NCI-H69 (cell line): ENCODE measurements at places on chromosomes 1 and 21.

GRCh38 chr1:65343286-65343685 lies 33.9 kb downstream of the DNAJC6 start:
- DNase-seq = no peak

DNA sequence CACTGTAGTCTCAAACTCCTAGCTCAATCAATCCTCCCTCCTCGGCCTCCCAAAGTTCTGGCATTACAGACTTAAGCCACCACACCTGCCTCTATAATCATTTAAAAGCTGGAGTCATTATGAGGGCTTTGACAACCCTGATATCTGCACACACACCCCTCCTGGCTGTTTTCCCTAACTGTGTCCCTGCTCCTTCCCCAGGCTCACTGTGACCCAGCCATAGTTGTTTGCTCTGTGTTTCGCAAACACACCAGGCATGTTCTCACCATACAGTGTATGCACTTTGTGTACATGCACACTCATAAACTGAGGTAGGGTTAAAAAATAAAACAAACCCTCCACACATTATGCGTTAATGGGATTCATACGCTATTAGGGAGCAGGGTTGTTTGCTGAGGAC lies 21.8 kb upstream of the IL20 start:
- DNase-seq = no peak

DNA sequence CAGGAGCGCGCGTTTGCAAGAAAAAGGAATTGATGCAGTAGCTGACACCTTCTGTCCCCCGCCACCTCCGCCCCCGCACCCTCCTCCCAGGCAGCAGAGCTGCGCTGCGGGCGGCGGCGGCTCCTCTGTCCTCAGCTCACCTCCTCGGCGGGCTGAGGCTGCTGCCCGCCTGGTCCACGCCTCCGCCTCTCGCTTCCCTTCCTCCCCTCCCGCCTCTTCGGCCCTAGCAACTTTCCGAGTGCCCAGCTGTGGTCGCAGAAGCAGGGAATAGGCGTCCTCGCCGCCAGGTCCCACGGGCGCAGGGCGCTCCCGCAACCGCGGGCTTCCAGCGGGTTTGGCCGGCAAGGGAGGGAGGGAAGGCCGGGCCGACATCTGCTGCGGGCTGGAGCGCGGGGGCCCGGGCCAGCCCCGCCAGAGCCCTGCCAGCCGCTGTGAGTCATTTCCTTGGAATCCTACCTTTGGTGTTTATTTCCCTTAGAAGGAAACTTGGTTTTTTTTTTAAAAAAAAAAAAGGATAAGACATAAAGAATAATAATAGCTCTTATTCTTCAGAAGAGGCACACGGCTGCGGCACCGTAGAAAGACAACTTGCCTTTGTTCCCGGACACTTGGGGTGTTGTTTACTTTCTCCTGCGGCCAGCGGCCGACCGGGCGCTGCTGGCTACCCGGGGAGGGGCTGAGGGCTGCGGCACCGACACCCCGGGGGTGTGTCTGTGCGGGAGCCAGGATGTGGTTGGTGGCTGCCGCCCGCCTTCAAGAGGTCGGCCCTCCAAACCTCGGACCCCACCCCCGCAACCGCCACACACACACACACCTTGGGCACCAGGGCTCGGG lies 1.1 kb downstream of the SERTAD4 start:
- DNase-seq = peak; percentile 81

DNA sequence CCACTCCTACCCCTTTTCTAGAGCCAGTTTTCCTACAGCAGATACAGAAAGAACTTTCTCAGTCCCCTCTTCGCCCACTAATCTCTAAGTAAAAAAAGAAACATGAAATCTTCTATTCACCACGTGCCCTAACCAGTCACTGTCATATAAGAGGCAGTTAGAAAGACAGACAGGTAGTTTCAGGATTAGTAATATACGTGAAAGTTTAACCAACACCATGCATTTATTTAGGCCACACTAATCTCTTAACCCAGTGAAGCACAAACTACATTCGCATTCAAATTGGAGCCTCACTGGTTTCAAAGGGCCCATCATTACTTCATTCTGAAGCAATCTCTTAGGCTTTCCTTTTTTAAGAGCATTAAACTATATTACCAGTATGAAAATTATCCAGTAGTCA lies 10.1 kb downstream of the GPATCH2 start:
- no peak for DNase-seq

GRCh38 chr1:180299479-180300221 lies 69.6 kb downstream of the LHX4 start:
- DNase-seq = peak; percentile 80

DNA sequence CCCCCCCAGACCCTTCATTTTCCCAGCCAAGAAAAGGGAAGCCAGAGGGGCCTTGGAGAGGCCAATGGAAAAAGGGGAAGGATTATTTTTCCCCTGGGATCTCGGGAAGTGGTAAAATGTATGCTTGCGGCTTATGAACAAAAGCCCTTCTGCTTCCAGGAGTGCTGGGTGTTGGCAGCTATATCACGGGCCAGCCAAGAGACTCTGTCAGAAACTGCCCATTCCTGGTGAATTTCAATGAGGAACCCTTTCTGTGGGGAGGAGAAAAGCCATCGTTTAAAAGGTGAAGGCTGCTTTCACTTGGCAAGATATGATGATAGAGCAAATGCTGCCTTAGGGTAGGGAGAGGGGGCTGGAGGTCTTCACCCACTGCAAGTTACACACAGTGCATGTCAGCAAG lies 69.7 kb upstream of the ZC3H12A start:
- peak; percentile 21 for DNase-seq

GRCh38 chr1:221022331-221022730 lies 143.1 kb downstream of the HLX start:
- no peak for DNase-seq

DNA sequence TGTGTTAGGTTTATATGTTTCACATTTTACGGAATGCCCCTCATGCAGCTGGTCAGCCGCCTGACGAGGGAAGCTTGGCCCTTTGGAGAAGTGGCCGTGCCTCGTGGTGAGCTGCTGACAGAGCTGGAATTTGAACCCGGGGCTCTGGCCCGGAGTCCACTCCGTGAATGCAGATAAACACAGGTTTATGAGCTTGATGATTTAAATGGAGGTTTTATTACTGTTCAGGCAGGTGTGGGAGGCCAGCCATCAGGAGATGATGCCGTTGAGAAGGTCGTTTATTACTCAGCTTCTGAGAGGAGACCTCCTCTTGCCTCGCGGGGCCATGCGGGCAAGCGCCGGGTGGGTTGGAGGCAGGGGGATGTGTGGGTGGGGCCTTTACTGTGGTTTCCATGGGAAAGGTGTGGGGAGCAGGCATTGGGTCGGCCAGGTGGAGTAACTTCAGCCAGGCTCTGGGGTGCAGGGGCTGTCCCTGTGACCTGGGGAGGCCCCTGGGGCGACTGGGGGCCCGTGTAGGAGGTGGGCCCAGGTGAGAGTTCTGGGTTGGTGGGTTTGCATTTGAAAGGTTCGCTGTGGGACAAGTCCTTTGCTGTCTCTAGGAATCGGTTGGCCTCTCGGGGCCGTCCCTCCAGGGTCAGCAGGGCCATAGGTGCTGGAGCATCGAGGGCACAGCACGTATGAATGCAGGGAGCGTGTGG lies 22.0 kb downstream of the PRKCZ start:
- DNase-seq = no peak

DNA sequence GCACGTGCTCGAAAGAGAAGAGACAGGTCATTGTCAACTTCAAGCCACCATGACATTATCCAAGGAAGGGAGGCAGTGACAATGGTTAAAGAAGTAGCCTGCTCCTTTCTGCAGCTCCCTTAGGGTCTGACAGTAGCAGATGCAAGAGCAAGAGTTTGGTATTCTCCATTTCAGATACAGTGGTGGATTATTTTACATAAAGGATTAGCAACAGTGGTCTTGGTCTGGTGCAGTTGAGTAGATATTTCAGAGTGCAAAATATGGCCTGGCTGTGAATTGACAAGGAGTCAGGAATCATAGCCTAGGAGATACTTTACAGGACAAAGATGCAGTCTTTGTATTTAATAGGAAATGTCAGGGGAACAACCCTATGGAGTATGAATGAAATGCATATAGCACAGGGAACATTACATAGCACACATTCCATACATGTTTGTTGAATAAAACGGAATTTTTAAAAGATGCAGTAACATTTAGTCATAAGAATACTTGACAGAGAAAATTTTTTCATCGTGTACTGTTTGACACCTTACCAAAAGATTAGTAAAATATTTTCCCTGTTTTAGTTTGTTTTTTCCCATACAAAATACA lies 41.8 kb downstream of the CHRM3 start:
- DNase-seq = no peak

DNA sequence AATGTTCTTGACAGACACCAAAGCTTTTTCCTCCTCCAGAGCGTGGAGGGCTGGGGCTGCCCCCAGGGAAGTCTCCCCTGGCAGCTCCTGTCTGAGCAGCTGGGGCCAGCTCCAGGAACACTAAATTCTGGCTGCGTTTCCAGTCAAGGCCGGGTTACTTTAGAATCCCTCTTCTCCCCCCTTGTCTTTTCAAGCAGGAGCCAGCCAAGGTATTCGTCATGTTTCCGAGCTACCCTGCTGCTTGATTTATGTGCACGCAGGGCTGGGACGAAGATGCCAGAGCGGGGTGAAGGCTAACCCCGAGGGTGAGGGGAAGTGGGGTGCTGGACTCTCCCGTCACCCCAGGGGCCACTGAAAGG lies 68.1 kb upstream of the ANGPTL1 start:
- DNase-seq = peak; percentile 14

DNA sequence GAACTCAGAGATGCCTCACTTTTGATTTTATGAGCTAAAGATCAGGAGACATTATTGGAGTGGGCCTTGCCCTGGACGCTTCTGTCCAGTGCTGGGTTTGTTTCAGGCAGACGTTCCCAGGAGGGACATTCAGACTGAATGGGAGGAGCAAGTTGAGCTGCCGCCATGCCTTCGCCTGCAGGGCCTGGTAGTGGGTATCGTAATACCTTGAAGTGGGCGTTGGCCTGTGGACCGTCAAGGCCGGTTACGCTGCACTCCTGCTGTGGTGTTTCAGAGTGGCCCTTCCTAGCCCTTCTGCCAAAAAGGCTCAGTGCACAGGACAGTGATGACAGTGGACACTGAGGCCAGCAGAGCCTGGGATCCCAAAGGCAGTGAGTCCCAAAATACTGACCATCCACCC lies 1.6 kb downstream of the FAM3B start:
- no peak for DNase-seq

GRCh38 chr1:64549464-64550239 lies 79.7 kb downstream of the CACHD1 start:
- DNase-seq = peak; percentile 51

- DNase-seq = no peak
These were observed 59.4 kb upstream of the B3GALT5 start for GRCh38 chr21:39553331-39553730.

DNA sequence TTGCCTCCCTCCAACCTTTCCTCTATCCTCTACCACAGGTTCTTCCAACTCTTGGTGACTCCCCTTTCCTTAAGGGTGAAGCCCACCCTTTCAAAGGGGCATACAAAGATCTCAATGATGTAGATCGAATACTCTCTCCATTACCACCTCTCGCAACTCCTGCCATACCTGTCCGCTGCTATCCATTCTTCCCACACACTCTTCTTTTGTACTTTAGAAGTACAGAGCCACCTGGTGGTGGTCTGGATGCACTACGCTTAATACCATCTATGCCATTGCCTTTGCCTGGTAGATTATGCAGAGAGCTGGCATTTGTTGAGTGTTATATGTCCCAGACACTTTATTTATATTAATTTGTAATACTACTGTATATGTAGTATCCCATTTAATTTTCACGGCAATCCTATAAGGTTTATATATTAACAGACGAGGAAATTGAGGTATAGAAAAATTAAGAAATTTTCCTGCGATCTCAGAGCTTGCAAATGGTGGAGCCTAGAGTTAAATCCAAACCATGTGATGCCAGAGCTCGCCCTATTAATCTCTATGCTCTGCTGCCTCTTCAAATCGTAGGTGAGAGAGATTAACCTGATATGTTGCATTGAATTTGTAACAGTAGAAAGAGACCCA lies 22.9 kb downstream of the TSHB start:
- peak; percentile 59 for DNase-seq

DNA sequence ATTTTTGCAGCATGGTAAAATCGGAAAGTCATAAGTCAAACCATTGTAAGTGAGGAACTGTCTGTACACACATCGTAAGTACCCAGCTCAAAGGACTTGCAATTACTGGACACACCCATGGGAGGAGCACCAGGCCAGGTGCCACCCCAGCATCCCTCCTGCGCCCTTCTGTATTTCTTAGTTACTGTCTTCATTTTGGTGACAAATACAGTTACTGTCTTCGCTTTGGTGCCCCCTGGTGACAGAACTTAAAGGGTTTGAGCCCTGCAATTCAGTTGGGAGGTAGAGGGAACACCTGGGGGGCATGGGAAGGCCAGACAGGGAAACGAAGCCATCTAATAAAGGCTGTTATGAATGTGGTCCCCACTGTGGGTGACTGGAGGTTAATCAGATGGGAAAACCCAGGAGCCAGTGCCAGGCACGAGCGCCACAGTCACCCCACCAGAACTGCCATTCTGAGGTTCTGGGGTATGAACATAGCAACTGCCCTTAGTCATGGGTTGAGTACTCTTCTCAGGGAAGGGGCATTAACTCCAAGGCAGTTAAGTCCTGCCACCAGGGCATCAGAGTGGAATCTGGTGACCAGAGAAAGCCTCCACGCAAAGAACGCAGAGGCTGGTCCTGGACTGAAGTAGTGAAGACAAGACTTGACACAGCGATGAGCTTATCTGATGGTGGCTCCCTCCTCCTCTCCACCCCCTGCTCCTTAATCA lies 612.9 kb downstream of the PTPRU start:
- DNase-seq = peak; percentile 72

GRCh38 chr1:53001128-53001527 lies 60.9 kb upstream of the PODN start:
- no peak for DNase-seq

- no peak for DNase-seq
These were observed 11.0 kb downstream of the LDLRAP1 start for GRCh38 chr1:25554430-25554780.

- no peak for DNase-seq
These were observed 169.1 kb upstream of the SYT6 start for GRCh38 chr1:114322734-114323133.

DNA sequence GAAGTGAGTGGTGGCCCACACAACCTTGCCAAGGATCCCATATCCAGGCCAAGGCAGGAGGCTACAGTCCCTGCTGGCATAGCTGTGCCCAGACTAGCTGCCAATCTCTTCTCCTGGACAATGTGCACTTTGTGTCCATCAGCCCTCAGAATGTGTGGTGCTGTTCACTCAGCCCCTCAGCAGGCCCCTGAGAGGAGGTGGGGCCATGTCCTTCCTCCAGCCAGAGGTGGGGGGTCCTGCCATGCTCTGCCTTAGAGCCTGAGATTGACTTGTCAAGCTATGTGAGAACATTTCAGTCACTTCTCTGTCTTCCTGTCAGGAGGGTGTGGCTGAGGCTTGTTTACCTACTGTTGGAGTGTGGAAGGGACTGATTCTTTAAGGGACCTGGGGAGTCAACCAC lies 1.4 kb downstream of the NCF2 start:
- DNase-seq = peak; percentile 23

- no peak for DNase-seq
These were observed 74.3 kb downstream of the SH3GLB1 start for GRCh38 chr1:86778569-86779239.

GRCh38 chr1:117034791-117035290 lies 25.3 kb upstream of the TTF2 start:
- peak; percentile 69 for DNase-seq
